ENCODE measurements at places on chromosomes 2 and 18.

DNA sequence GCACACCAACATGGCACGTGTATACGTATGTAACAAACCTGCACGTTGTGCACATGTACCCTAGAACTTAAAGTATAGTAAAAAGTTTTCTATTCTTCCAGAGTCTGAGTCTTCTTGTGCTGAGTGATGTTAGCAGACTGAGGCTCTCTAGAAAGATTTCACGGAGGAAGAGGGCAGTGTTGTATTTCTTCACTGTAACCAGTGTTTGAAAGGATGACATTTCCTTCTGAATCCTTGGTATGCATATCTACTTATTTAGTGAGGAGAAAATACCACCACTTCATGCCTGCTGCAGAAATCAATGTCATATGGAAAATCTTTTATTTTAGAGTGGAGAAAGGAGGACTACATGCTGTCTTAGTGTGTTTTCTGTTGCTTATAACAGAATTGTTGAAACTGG, 357.1 kb downstream of the CCDC85A start:
- DNase-seq: no peak

GRCh38 chr2:197613509-197613987, 61.8 kb downstream of the RFTN2 start:
- DNase-seq: no peak

DNA sequence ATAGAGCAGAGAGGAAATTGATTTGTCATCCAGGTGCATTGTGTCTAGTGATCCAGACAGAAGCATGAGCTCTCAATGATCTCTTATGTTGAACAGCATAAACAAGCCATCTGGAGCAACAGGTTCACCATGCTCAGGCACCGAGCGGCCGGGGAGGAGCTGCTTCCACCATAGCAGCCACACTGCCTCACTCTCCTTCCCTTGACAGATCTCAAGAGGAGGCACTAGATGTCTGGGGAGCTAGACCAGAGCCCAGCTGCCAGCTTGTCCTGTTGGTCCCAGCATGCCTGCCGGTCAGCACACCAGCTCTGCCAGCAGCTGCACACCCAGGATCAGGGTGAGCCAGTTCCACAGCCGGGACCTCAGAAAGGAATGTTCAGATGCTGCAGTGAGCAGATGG, 17.5 kb upstream of the LONRF2 start:
- no peak for DNase-seq

- no peak for DNase-seq
Observed at GRCh38 chr2:100924520-100925451, 77.3 kb upstream of the RPL31 start.

GRCh38 chr2:39431592-39432316, 5.3 kb downstream of the MAP4K3 start:
- DNase-seq: no peak
